ENCODE measurements at places on chromosomes 11 and 22.

GRCh38 chr11:58923300-58923788 lies 15.9 kb upstream of the GLYATL1 start:
- DNase-seq: no peak

GRCh38 chr11:77547863-77548551 lies 41.7 kb upstream of the AQP11 start:
- DNase-seq: peak; percentile 50

GRCh38 chr11:134862105-134862502 lies 450.1 kb upstream of the B3GAT1 start:
- DNase-seq: no peak

DNA sequence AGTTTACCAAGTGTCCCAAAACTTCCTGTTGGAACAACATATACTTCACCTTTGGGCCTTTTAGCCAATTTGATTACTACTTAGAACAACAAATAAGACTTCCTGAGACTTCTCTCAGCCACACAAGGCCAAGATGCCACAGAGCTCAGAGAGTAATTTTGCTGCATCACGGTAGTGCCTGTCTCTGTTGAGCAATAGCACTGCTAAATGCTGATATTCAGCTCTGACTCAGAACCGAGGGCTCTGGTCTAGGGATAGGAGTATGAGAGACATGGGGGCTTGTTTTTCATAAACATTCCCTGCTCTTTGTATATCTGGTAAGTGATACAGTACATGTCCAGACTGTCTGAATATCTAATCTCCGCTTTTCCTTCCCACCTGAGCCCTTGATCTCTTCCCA lies 260.4 kb upstream of the ARHGAP20 start:
- DNase-seq: no peak

DNA sequence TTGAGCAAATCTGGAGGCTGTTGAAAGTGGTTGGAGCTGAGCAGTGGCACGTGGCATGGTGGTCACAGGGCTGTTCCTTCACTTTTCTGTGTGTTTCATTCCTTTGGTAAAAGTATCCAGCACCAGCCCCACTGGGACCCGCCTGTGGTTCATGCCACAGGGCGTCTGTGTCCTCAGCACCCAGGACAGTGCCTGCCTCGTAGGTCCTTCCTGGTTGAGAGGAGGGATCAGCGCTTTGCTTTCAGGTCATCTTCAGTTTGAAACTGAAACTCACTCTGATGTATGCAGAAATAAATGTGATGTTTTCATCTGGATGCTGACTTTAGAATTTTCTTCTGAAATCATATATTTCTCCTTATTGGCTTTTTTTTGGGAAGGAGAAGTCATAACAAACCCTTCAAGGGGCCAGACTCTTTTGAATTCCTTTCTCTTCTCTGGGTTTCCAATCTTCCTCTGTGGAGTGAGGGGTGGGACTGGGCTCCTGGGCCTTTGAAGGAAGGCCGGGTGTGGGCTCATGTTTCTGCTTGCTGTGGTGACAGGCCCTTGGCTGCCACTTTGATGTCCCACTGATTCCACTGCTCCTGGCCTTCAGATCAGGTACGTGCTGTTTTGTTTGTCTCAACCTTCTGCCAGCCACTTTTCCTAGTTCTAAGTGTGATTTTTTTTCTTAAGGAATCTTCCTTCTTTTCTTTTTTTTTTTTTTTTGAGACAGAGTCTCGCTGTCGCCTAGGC lies 26.2 kb downstream of the TBC1D22A start:
- peak; percentile 31 for DNase-seq

DNA sequence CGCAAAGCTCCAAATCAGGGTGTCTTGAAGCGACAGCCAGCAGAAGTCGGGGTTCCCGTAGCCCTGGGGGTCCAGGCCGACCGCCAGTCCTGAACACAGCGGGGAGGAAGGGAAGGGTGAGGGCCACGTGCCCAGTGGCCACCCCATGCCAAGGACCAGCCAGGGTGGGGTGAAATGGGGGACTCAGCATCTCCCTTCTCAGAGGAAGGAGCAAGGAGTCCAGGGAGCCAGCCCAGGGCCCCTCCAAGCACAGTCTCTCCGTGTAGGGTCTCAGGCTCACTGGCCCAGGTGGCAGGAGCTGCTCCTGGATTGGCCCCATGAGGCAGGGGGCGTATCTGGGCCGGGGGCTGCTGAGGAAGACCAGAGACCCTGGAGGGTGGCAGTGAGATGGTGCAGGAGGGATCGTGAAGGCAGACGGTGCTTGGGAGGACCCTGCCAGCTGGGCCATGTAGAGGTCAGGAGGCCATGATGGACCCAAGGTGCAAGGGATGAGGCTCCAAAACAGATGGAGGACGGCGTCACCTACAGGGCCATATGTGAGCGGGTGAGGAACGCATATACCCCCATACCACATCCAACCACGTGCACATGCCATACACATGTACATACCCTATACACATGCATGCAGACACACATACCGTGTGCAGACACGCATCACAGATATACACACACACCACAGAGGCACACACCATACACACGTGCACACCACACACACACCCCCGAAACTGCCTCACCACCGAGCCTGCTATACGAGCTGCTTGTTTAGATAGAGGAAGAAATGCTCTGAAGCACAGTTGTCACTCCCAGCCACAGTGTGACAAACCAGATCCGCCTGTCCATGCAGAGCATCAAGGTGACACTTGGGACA lies 34.4 kb downstream of the TRMU start:
- DNase-seq: no peak

GRCh38 chr22:37294747-37295146 lies 12.4 kb downstream of the CYTH4 start:
- DNase-seq: no peak

GRCh38 chr11:116242006-116242405 lies 530.8 kb downstream of the BUD13 start:
- no peak for DNase-seq

GRCh38 chr11:12686246-12687060 lies 12.2 kb downstream of the TEAD1 start:
- DNase-seq: no peak

DNA sequence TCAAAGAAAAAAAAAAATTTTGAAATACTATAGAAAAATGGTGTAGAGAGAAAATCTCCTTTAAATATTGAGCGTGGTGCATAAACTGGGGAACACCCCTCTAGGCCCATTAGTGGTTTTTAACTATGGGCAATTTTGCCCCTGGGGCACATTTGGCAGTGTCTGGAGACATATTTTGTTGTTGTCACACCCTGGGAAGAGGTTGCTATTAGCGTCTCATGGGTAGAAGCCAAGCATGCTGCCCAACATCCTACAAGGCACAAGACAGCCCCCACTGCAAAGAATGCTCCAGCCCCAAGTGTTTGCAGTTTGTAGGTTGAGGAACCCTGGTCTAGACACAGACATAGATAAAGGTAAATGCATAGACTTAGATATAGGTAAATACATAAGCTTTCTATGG lies 92.6 kb downstream of the KIAA1671 start:
- DNase-seq: no peak
